ENCODE measurements at places on chromosomes 3 and 15.
A peak's percentile ranks its signal among the peaks of the same experiment; 100 is the strongest.

- no peak for DNase-seq
Measured at GRCh38 chr15:39313467-39313866, 267.4 kb upstream of the THBS1 start.

- DNase-seq, result no peak
Measured at GRCh38 chr15:88707771-88708654, 69.2 kb downstream of the ISG20 start.

DNA sequence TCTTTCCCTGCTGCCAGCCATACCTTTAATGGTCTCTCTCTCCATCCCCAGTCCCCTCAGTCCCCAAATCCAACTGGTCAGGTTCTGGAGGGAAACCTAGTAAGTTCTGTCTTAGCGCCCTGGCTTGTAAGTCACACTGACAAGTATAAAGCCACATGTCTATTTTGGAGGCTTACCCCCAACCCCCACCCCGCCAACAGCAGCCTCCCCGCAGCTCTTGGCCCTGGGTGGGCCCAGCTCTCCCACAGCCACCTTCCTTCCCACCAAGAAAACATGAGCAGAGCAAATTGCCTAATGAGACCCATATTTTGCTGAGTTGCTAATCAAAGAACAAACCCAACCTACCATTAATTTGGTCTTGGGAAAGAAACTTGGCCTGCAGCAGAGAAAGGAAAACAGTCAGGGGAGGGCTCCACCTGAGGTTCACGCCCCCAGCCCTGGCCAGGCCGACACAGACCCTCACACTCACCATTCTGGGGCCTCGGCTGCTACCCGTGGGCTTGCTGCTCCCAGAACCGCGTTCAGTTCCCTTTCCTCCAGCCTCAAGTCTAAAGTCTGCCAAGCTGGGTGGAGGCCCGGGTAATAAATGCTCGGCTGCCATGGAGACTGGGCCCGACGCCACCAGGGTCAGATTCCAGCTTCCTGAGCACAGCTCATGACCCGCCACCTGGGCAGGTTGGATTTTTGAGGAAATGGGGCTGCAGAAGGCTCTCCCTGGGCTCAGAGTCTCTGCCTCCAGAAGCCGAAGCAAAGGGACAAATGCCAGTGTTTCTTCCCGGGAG is at the start of gene CALML4:
TSS of gene CALML4 (minus strand) at position 557 of the 782 bp plus-strand sequence. CDS start at position 472, 85 bp downstream.
- DNase-seq, result no peak

GRCh38 chr3:24810881-24811280 is 316.2 kb upstream of the THRB start:
- no peak for DNase-seq

GRCh38 chr3:197951392-197951990 is 1.5 kb downstream of the RPL35A start:
- no peak for DNase-seq

GRCh38 chr3:53154881-53155285 is 6.1 kb upstream of the PRKCD start:
- peak; percentile 36 for DNase-seq

DNA sequence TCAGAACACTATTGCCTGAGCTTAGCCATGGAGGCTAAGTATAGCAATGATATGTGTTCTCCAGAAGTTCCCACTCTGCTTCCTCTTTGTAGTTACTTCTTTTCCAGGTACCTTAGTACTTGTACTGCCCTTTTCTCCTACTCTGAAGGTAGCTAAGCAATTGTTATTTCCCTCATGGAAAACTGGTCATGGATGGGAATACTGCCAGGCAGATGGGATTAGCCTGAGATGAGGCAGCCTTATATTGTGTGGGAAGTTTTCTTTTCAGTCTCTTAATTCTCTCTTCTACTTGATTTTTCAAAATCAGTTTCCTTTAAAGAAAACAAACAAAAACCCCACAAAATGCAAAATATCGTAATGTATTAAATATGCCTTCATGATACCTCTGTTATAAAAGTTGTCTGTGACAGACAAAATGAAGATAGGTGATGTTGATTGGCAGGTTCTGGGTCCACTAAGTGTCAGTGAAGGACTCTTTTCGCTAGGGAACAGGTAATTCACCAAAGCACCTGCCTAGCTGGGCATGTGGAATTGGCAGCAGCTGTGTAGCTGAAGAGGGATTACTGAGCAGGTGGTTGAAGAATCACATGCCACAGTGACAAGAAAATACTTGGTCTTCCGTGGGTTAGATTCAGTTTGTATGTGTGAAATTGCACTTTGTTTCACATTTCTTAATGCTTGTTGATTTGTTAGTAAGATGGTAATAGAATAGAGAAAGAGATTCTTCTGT is 4.1 kb downstream of the ZNF609 start:
- no peak for DNase-seq

DNA sequence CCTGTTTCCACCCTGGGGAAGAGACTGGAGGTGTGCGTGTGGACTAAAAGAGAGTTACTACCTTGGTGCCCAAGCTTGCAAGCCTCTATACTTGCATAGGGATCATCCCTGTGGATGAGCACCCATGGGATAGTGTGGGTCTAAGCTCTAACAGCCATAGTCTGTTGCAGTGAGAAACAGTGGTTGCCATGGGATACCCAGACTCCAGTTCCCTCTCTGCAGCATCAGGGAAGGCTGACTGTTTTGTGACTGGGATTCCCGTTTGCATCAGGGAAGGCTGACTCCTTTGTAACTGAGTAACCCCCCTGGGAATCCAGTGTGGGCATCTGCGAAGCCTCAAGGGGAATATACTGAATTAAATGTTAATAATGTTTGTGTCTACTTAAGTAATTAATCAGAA is 196.1 kb downstream of the ZNF621 start:
- no peak for DNase-seq

GRCh38 chr15:95834028-95834804 is 496.3 kb upstream of the NR2F2 start:
- no peak for DNase-seq

GRCh38 chr3:21234933-21235332 is 516.1 kb downstream of the ZNF385D start:
- no peak for DNase-seq

GRCh38 chr3:182117131-182117530 is 405.4 kb downstream of the SOX2 start:
- DNase-seq, result no peak

DNA sequence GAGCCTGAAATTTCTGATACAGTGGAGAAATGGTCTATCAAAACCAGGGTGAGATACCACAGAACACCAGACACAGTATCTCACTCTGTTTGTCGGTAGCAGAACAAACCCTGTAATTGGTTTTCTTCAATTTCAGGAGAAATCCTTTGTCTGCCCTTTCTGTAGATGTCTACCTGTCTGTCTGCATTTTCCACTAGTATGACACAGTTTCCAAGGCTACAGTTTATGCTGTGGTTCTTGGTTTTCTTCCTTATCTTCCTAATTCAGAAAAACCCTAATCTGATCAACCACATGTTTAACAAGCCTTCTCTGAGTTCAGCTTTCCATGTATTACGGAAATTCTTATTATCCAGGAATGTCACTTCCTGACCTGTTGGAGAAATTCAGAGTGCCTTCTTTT is 70.8 kb downstream of the SCN11A start:
- no peak for DNase-seq

DNA sequence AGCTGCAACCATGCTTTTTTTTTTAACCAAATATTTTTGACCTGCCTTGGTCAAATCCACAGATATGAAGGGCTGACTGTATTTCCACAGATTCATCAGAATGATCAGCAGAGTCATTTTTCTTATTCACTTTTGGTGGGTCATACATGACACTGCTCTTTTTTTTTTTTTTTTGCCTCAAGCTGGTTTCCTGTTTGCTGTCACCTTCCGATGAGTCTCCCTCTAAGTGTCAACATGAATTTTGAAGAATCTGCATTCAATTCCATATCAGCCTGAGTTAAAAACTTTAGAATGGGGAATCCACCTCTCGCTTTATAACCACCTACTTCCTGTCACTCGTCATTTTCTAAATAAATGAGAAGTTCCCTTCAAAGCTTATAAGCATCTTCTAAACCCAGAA is 2.2 kb upstream of the SLC12A8 start:
- DNase-seq, result no peak

- DNase-seq, result peak; percentile 99
Measured at GRCh38 chr3:72628065-72628464, 220.2 kb downstream of the SHQ1 start.

- no peak for DNase-seq
Measured at GRCh38 chr15:71281256-71281655, 166.0 kb downstream of the THSD4 start.

GRCh38 chr3:123365450-123366143 is 83.3 kb downstream of the ADCY5 start:
- DNase-seq, result peak; percentile 67

- no peak for DNase-seq
Measured at GRCh38 chr3:153547970-153548369, 385.9 kb downstream of the RAP2B start.

GRCh38 chr15:47717036-47717612 is at the start of gene SEMA6D:
SEMA6D (plus strand) TSS chr15:47717505; CDS start chr15:47759799, 42,294 bp downstream.
- peak; percentile 79 for DNase-seq

- no peak for DNase-seq
Measured at GRCh38 chr3:183734750-183735494, 37.3 kb downstream of the YEATS2 start.

GRCh38 chr3:9255976-9256375 is 6.5 kb upstream of the SRGAP3 start:
- DNase-seq, result no peak

- peak; percentile 51 for DNase-seq
Measured at GRCh38 chr3:174440253-174440701, 418.9 kb upstream of the NAALADL2 start.

GRCh38 chr3:72694398-72694797 is 153.8 kb downstream of the SHQ1 start:
- no peak for DNase-seq

DNA sequence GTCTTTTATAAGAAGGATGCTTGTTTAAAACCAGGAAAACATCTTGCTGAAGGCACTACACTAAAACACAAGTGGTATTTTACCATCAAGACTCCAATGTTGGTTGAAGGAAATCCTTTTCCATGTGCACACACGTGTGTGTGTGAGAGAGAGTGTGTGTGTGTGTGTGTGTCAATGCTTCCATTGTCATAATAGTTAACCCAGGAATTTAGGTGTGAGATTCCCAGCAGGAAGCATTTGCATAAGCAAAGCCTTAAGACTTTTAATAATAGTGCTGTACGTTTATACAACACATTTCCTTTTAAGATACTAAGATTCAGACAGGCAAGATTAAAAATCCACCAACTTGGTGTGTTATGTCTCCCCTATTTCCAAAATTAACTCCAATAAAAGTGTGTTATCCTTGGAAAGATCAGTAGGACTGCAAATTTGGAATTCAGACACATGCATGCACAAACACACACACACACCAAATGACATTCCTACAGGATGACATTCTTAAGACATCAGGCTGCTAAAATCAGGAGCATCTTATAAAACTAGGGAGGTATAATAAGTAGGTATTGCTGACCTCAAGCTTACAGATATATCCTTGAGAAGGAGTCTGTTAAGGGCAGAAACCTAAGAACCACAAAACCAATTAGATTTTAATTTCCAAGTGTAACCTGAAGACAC is 18.3 kb downstream of the LMCD1 start:
- no peak for DNase-seq

DNA sequence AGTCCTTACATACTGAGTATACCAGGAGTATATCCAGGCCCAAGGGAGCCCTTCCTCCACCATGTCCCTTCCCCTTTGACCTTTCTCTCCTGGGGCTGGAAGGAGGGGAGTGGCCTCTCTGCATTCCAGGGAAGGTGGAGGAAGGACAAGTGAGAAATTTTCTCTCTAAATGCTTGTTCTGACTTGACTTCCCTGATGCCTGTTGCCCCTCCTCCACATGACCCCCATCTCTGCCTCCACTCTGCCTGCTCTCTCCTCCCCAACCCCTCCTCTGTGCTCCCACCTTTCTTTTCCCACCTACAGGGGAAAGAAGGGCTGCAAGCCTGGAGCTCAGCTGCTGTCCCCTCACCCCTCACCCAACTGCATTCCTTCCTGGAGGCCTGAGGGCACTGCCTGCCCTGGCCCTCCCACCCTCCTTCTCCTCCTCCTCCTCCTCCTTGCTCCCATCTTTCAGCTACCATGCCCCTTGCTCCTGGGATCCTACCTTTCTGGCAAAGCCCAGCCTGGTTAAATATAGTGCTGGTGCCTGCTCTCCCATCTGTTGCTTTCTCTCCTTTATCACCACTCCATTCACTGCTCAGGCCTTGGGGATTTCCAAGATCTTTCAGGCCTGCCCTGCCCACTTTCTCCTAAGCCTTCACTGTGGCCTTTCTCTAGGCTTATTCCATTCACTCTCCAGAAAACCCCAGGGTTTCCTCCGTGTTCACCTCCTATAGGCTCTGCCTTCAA is 8.5 kb upstream of the DAG1 start:
- DNase-seq, result peak; percentile 52

GRCh38 chr15:88069561-88069960 is 187.0 kb downstream of the NTRK3 start:
- DNase-seq, result no peak
